ENCODE measurements at places on chromosomes 3 and 15.

- no peak for DNase-seq
Measured at GRCh38 chr15:94081829-94082228, 149.5 kb upstream of the MCTP2 start.

- peak; percentile 67 for DNase-seq
Measured at GRCh38 chr3:5187920-5188418, 462 bp downstream of the EDEM1 start.

- DNase-seq = no peak
Measured at GRCh38 chr3:157499342-157499963, 3.8 kb downstream of the VEPH1 start.

GRCh38 chr3:16058521-16058920 lies 116.0 kb upstream of the GALNT15 start:
- DNase-seq = no peak

DNA sequence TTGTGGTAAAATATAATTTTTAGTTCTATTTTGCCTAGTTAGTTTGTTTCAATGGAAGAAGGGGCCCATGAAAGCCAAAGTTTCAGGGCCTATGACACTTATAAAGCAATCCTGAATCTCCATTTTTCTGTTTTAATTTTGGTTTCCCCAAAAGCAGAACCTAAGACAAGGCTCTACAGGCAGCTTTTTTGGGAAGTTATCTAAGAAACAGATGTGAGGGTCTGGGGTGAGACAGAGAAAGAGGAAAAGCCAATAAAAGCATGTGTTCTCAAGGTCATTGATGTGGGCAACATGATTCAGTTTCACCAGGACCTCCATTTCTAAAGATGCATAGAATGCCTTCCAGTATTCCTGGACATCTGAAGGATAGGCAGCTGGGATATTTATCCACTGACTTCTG lies 598.5 kb downstream of the PDCD6IP start:
- no peak for DNase-seq

GRCh38 chr3:123695731-123696640 lies 111.1 kb upstream of the HACD2 start:
- DNase-seq = no peak

Data from naive B cell (primary cell).